ENCODE measurements at places on chromosomes 7 and 10.

GRCh38 chr7:155254018-155254417 lies 43.7 kb upstream of the INSIG1 start:
- no peak for DNase-seq

DNA sequence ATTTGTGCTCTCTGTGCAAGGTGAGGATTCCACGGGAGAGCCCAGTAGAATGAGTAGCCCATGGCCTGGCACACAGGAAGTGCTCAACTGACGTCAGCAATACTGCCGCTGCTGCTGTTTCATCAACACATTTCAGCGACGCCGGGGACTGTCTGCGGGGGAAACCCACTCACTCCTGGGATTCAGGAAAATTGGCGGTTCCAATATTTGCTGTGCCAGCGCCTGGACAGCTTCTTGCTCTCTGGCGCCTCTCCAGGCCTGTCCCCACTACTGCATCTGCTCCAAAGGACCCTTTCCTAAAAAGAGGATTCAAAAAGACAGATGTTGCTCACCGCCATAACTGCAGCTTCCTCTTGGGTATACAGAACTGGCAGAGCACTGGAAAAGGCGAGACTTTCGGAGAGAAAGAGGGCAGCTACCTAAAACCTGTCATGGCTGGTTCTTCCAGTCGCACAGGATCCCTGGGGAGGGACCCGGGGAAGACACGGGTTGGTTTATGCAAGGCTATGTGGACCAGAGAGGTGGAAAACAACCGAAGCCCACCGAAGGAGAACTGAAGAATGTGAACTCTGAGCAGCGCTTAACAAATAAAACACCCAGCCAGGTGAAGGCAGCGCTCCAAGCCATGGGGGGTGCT lies 39.7 kb upstream of the ENO4 start:
- no peak for DNase-seq

DNA sequence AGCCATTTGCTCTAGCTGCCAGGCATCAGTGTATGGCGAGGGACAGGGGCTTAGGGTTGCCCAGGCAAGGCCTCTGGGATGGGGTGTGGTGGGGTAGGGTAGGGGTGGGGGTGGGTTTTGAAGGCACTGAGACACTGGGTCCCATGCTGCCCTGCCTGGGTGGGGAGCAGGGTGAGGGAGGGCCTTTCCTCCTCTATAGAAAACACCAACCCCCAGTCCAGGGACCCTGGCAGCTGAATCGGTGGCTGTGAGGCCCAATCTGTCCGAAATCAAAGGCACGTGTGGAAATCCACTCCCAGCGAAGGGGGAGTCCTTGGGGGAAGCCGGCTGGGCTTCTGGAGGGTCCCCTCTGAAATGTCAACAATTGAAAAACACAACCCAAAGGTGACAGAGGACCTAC lies 106.4 kb downstream of the NEURL1 start:
- no peak for DNase-seq

- DNase-seq = no peak
Measured at GRCh38 chr7:24971333-24972165, 8.4 kb downstream of the OSBPL3 start.

GRCh38 chr10:68618234-68618633 lies 58.1 kb downstream of the TET1 start:
- no peak for DNase-seq

DNA sequence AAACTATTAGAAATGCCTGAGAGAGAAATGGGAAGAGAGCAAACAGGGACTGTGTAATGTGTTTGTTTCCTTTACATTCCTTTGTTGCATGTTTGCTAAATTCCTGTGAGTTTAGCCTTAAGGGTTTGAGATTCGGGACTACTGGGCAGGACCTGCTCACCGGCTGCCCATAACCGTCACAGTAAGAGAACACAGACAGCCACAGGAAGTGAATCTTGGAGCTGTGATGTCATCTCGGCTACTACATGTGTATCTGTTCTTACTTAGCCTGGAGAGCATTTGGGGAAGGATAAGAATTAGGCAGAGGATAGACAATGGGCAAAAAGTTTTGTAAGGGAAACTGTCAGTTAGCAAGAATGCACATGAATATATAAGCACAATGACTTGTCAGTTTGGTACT lies 485.1 kb upstream of the KLF6 start:
- no peak for DNase-seq

GRCh38 chr10:110919349-110919931 lies at the start of gene SHOC2:
SHOC2 (plus strand) TSS chr10:110919604; CDS start chr10:110964359, 44,755 bp downstream.
- DNase-seq = peak; percentile 96

GRCh38 chr7:36305648-36306047 lies 84.0 kb upstream of the ANLN start:
- no peak for DNase-seq

GRCh38 chr7:2856388-2857169 lies 12.5 kb upstream of the GNA12 start:
- DNase-seq = no peak

GRCh38 chr10:48770561-48771089 lies 86.0 kb downstream of the WDFY4 start:
- no peak for DNase-seq

GRCh38 chr10:22705527-22705926 lies 8.9 kb downstream of the PIP4K2A start:
- DNase-seq = no peak

GRCh38 chr10:69846293-69846921 lies 44.7 kb downstream of the COL13A1 start:
- DNase-seq = no peak

GRCh38 chr10:116536810-116537209 lies 8.9 kb upstream of the PNLIP start:
- DNase-seq = no peak

GRCh38 chr10:89904755-89905154 lies 203.4 kb downstream of the KIF20B start:
- no peak for DNase-seq

DNA sequence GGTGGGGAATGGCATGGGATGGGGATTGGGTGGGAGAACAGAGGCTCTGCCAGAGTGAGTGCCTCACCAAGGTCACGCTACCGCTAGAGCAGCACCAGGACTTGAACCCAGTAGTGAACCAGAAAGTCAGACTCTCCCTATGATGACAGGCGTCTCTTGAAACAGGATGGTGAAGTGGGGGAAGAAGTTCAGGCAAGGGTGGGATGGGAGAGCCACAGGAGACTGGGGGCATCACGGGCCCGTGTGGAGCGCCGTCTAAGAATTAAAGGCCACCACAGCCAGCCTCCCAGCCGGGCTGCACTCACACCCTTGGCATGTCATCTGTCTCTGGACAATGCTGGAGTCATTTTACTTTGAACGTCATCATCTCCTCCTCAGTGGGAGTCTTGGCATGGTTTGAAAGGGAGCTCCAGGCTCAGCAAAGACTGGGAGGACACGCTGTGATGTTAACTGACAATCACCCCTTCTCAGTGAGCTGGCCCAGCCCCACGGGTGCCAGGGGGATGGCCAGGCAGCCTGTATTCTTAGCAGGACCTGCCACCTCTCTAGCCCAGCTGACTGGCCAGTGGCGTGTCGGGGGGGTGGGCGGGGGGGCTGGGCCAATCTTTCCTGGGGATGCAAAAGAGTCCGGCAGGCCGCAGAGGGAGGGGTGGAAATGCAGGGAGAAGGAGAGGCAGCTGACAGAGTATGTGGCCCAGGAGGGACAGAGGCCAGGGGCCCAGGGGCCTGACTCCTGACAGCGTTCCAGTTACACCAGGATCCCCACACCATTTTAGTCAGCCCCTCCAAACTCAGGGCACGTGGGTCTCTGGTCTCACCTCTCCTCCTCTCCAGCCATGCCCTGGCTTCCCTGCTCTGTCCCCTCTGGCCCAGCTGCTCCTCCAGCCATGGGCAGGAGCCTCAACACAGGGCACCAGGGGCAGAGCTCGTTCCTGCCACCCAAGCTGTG lies 96.2 kb downstream of the VOPP1 start:
- no peak for DNase-seq

DNA sequence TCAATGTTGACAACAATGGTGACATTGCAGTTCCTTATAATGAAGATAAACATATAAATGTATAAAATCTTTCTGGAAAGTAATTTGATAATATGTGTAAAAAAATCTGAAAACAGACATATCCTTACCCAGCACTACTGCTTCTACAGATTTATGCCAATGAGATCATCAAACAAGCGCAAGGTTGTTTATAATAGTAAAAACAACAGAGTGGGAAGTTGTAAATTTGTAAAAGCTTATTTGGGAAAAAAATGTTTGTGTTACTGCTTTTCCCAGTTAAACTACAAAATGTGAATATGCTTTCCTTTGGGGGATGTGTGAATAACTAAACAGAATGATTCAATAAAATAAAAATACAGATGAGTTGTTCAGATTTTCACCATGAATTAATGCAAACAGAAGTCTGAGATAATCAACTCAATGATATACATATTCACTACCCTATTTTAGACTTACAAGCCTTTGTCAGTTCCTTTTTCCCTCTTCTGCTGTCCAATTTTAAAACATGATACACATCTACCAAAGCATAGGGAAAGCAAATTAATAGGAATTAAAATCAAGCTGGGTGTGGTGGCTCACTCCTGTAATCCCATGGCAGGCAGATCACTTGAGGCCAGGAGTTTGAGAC lies 82.1 kb downstream of the USP6NL start:
- DNase-seq = no peak

GRCh38 chr10:18955061-18955460 lies 93.5 kb upstream of the MALRD1 start:
- no peak for DNase-seq

GRCh38 chr10:12825260-12825849 lies 176.2 kb downstream of the CCDC3 start:
- DNase-seq = no peak

- no peak for DNase-seq
Measured at GRCh38 chr10:72074574-72075375, 13.6 kb downstream of the SPOCK2 start.

DNA sequence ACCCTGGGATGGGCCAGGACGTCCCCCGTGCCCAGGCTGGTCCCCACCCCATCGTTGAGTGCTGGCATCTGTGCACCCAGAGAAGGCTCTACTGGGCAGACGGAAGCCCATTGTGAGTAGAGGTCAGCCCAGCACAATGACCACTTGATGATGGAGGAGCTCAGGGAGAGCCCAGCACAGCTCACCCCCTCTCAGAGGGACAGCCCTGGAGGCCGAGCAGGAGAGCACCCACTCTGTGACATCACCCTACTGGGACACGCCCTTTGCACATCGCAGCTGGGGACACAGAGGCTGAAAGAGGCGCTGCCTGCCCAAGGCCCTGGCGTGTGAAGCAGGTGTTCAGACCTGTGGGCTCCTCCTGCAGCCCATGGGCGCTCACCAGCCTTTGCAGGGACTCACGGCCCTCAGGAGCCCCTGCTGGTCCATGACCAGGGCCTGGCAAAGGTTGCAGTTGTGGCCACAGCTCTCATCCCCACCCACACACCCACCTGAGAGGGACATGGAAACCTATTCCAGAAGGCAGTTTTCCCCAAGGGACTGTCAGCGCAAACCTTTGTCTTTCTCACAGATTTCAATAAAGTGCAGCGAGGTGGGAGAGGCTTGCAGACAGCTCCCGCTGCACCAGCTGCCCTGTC lies 67.2 kb upstream of the PPP2R2D start:
- no peak for DNase-seq

- no peak for DNase-seq
Measured at GRCh38 chr10:80966326-80966986, 428.8 kb downstream of the SH2D4B start.

- no peak for DNase-seq
Measured at GRCh38 chr10:114059561-114059960, 15.9 kb downstream of the ADRB1 start.

- no peak for DNase-seq
Measured at GRCh38 chr10:77609781-77610272, 27.8 kb downstream of the KCNMA1 start.

- no peak for DNase-seq
Measured at GRCh38 chr10:44172883-44173607, 211.9 kb downstream of the CXCL12 start.

GRCh38 chr10:99852481-99853213 lies 70.2 kb downstream of the ABCC2 start:
- no peak for DNase-seq

DNA sequence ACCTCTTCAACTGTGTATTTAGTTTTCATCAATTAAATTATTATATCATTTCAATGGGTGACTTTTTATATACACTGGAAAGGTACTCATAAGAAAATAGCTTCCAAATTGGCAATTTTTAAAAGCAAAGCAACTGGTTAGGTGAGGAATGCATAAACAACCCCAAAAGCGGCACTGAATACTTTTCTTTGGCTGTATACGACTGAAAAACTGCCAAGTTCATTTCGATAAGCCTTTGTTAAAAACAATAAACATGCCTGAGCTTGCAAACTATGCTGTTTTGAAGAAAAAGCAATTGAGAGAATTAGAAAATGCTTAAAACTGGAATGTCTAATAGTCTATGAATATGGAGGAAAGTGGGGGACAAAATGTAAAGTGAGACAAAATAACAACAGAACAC lies 2.9 kb downstream of the SLC16A12 start:
- DNase-seq = no peak

DNA sequence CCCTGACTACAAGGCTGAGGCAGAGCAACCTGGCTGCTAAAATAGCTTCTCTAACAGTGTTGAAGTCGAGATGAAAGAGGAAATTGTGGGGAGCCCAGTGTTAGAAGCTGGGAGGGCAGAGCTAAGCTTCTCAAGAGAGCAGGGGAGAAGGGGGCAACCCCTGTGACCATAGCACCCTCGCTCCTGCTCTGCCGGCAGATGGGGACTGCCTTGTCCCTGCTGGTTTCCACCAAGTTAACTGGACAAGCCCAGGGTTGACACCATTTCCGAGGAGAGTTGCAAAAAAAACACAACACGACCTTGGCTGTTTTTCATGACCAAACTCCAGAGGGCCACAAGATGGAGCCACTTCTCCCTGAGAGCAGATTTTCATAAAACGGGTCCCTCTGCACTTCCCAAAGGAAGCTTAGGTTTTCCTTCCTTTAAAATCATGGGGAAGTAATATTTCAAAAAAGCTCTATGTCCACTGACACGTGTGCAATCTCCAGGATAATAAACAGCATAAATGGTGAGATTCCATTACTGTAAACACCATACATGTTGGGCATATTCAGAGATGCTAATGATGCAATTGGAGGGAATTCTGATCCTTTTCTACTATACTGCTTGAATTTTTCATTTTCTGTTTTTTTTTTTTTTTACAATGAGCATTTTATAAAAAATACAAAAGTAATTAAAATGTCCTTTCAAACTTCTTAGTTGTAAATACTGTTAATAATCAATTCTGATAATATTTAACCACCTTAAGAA lies 140.4 kb downstream of the PIP4K2A start:
- no peak for DNase-seq

Measured in activated T-helper 1 cell treated with Interleukin-2 at 50 U/mL for 16 hours (primary cell).